DMS53 (cell line): ENCODE measurements at places on chromosomes 6 and 20.

- no peak for DNase-seq
These were observed 36.7 kb downstream of the SRC start for GRCh38 chr20:37382482-37383120.

DNA sequence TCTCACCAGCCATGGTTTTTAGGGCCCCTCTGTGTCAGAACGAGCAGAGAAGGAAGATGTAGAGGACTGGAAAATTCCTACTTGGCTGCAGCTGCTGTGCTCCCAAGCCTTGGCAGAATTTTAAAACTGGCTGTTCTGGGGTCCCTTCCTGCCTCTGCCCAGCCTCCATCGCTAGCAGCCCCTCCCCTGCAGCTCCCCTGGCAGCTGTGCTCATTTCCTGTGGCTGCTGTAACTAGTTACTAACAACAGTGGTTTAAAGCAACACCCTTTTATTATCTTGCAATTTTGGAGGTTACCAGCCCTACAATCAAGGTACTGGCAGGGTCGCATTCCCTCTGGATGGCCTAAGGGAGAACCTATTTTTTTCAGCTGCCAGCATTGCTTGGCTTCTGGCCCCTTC lies 3.7 kb upstream of the CST11 start:
- no peak for DNase-seq

DNA sequence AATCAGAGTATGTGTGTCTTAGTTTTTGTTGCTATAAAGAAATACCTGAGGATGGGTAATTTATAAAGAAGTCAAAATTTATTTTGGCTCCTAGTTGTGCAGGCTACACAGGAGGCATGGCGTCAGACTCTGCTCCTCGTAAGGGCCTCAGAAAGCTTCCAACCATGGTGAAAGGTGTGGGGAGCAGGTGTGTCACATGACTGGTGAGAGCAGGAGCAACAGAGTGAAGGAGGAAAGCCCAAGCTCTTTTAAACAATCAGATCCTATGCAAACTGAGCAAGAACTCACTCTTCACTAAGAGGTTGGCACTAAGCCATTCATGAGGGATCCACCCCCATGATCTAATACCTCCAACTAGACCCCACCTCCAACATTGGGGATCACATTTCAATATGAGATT lies 1524.3 kb downstream of the HACE1 start:
- DNase-seq, result peak; percentile 9

DNA sequence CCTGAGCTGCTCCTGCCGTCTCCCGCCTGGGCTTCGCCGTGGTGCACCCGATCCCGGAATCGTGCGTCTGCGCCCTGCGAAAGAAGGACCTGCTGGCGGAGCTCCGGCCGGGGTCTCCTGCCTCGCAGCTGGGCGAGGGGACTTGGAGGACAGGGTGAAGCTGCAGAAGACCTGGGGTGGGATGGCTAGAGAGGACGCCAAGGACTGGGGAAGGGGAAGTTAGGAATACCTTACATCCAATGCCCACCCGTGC lies 150.2 kb downstream of the PRL start:
- peak; percentile 75 for DNase-seq

GRCh38 chr6:39128106-39128505 lies 13.1 kb upstream of the SAYSD1 start:
- DNase-seq, result no peak
